GM12878 (cell line): ENCODE measurements at places on chromosomes 11 and 22. TPM values are rescaled to one million over a fixed set of nuclear protein-coding genes. Genes with fewer than 3 reads are reported as not detected.

The SLC25A1 gene
- 79.0 and 90.6 TPM in 2 replicates for total RNA-seq

- no peak for DNase-seq
- no peaks in the 10 kb centered on the region for H3K27me3 ChIP-seq
These were observed 72.2 kb downstream of the CSNK2A3 start for GRCh38 chr11:11280826-11281225.

- no peak overlapping the region for H3K4me3 ChIP-seq
- no peaks in the 10 kb centered on the region for H3K36me3 ChIP-seq
These were observed 13.1 kb upstream of the EXPH5 start for GRCh38 chr11:108606495-108607160.

- no peak for DNase-seq
- no peak overlapping the region for H3K27ac ChIP-seq
- H3K27me3 ChIP-seq = no peaks in the 10 kb centered on the region
- H3K4me3 ChIP-seq = no peak overlapping the region
- no peaks in the 10 kb centered on the region for H3K4me1 ChIP-seq
These were observed 473.5 kb downstream of the MIAT start for GRCh38 chr22:27130906-27131305.

DNA sequence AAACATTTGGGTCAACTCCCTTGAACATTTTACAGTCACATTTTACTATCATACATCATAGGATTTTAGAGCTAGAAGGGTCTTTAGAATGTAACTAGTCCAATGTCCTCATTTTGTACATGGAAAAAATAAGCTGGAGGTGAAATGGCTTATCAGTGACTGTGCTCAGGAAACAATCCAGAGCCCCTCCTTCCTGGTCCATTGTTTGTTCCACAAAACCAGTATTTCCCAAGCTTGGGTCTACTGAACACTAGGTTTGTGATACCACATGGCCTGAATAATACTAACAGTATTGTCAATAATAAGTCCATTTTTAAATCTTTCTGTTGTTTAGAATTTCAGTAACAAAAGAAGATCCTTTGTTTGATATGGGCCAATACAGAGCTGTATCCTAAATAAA lies 27.1 kb downstream of the PDGFD start:
- H3K36me3 ChIP-seq = no peaks in the 10 kb centered on the region
- DNase-seq = no peak
- H3K27ac ChIP-seq = no peak overlapping the region
- H3K4me1 ChIP-seq = no peaks in the 10 kb centered on the region

DNA sequence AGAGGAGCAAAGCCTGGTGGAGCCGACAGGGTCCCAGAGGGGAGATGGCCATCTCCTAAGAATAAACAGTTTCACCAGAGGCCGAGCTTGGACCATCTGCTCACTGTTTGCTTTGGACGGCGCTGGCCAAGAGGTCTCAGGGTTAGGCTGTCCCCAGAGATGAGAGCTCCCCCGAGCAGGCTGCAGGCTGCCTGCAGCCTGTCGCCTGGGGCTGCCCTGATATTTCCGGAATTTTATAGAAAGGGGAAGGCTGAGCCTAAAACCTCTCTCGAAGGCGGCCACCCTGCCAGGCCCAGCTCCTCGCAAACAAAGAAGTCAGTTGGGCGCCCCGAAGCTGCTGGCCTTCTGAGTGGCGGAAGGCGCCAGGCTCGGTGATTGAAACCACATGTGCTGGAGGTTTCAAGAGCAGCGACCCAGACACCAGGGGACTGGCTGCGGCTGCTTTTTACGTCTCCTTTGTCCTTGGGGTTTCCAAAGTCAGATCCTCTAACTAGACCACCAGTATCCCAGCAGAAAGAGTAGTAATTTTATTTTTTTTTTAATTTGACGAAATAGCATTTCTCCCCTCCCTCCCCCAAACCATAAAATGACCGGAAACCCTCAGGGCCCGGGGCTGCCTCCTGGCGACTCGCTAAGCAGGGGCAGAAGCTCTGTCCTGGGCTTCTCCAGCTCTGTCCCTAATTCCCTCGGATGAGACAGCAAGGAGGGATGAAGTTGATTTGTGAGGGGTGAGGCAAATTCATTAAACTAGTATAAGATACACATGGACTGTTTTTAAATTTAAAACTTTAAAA lies 57.4 kb downstream of the CLMP start:
- no peak overlapping the region for H3K4me3 ChIP-seq
- no peaks in the 10 kb centered on the region for H3K36me3 ChIP-seq
- no peaks in the 10 kb centered on the region; the same call in 1 of the 2 replicates for H3K4me1 ChIP-seq
- no peaks in the 10 kb centered on the region for H3K27me3 ChIP-seq
- H3K27ac ChIP-seq = no peak overlapping the region

The TRIM49D1 gene
- total RNA-seq = not detected in 2 replicates

- peaks cover 22% of the 10 kb centered on the region for H3K4me1 ChIP-seq
- H3K27ac ChIP-seq = no peak overlapping the region
- DNase-seq = no peak
- no peaks in the 10 kb centered on the region for H3K27me3 ChIP-seq
- H3K36me3 ChIP-seq = peaks cover 9% of the 10 kb centered on the region
- H3K4me3 ChIP-seq = no peak overlapping the region
These were observed 3.7 kb upstream of the CEND1 start for GRCh38 chr11:793556-793955.

DNA sequence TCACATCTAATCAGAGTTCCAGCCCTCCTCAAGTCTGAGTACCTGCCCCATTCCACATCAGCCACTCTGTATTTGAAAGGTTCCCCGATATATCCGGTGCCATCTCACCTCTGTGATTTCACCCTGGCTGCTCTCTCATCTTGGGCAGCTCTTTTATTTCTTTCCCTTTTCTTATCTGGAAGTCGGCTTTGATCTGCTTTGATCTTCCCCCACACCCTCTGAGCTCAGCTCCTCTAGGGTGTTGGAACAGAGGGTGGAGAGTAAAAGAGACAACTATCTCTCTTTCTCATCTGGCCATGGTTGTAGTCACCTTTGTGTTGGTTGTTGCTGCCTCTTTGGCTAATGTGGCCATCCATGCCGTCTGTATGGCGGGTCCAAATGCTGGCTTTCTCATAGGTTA lies 108.3 kb downstream of the ENTHD1 start:
- no peak overlapping the region for H3K4me3 ChIP-seq
- H3K27me3 ChIP-seq = no peaks in the 10 kb centered on the region
- no peaks in the 10 kb centered on the region for H3K4me1 ChIP-seq
- DNase-seq = no peak

DNA sequence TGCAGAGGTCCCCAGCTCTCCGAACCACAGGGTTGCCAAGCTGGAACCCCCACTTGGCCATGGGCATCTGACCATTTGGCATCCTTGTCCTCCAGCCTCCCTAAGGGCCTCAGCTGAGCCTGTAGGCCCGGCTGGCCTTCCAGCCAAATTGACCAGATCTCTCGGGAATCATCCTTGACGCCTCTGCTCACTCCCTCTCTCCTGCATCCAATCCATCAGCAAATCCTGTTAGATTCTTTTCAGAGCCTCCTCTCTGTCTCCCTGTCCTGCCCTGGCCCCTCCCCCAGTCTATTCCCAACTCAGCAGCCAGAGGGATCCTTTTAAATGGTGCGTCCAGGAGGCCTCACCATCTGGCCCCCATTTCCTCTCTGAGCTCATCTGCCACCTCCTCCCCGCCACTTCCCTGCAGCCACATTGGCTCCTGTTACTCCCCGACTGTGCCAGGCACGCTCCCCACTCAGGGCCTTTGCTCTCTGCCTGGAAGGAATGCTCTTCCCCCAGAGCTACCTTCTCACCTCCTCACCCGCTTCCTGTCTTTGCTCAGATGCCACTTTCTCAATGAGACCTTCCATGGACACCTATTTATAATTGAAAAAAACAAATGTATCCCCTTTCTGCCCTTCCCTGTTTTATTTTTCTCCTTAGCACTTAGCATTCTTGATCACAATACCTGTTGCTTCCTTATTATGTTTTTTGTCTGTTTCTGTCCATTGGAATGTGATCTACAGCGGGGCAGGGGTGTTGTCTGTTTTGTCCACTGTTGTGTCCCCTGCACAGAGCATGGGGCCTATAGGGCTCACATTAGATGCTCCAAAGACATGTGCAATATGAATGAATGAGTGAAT lies 78.1 kb downstream of the NFAM1 start:
- peaks cover 7% of the 10 kb centered on the region for H3K4me1 ChIP-seq
- H3K27me3 ChIP-seq = no peaks in the 10 kb centered on the region; the same call in 1 of the 2 replicates
- DNase-seq = no peak

- no peaks in the 10 kb centered on the region for H3K36me3 ChIP-seq
- no peaks in the 10 kb centered on the region for H3K4me1 ChIP-seq
- H3K4me3 ChIP-seq = no peak overlapping the region
- H3K27me3 ChIP-seq = peaks cover 7% of the 10 kb centered on the region
These were observed 57.9 kb upstream of the EIF3D start for GRCh38 chr22:36586852-36587251.

DNA sequence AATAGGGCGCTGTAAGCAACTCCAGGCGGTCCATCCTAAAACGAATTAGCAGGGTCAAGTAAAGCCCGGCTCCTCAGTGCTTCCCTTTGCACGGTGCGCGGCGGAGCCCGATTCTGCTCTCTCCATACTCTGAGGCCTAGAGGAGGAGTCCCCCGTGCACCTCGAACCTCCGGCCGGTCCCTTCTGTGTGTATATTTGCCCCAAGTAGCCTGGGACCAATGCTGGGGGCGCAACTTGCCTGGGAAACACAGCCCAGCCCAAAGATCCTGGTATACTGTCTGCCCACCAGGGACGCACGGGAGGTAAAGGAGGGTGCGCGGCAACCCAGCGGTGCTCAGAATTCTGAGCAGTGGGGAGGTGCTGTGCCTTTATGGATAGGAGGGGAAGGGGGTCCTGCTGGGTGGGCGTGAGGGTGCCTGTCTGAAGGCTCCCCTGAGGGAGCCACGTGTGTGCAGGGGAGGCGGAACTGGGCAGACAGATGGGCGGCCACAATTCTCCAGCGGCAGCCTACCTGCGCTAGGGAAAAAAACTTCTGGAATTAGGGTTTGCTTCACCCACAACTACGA lies 4.8 kb upstream of the TBX1 start:
- no peak overlapping the region for H3K27ac ChIP-seq
- H3K36me3 ChIP-seq = no peaks in the 10 kb centered on the region
- peaks cover 26% of the 10 kb centered on the region for H3K27me3 ChIP-seq
- H3K4me1 ChIP-seq = peaks cover 6% of the 10 kb centered on the region

GRCh38 chr22:37979782-37980181 lies 4.6 kb downstream of the SOX10 start:
- no peaks in the 10 kb centered on the region for H3K36me3 ChIP-seq
- H3K27ac ChIP-seq = no peak overlapping the region
- H3K27me3 ChIP-seq = no peaks in the 10 kb centered on the region

The ADAMTS8 gene
- total RNA-seq = not detected in 2 replicates

- DNase-seq = no peak
- H3K4me1 ChIP-seq = no peaks in the 10 kb centered on the region
- no peaks in the 10 kb centered on the region for H3K36me3 ChIP-seq
- H3K27ac ChIP-seq = no peak overlapping the region
These were observed 224.7 kb downstream of the SNX19 start for GRCh38 chr11:130691581-130691980.

DNA sequence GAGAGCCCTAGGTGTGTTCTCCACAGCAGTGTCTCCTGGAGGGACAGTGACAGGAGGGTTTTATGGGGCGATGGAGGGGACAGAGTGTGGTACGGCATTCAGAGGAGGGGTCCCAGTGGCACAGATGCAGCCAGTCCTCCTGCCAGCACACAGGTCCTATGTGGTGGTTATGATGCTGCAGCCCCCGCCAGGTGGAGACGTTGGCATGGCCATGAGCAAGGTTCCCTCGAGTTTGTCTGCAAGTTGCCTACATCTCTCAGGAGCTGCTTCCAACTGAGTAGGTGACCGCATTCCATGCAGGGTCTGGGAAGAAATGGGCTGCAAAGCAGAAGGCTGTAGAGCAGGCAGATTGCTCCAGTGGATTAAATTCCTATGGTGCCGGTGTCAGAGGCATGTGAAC lies 646.0 kb downstream of the TBC1D22A start:
- H3K4me1 ChIP-seq = no peaks in the 10 kb centered on the region
- no peak overlapping the region for H3K4me3 ChIP-seq
- DNase-seq = no peak

DNA sequence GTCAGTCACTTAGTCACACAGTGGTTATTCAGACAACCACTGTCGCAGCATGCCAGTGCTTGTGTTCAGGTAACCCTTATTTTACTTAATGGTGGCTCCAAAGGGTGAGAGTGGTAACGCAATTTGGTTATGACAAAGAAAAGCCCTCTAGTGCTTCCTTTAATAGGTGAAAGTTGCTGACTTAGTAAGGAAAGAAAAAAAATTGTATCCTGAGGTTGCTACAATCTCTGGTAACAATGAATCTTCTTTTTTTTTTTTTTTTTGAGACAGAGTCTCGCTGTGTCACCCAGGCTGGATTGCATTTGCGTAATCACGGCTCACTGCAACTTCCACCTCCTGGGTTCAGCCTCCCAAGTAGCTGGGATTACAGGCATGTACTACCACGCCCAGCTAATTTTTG lies 64.5 kb downstream of the C11orf91 start:
- DNase-seq = no peak
- H3K27me3 ChIP-seq = no peaks in the 10 kb centered on the region
- no peak overlapping the region for H3K4me3 ChIP-seq
- H3K4me1 ChIP-seq = peaks cover 4% of the 10 kb centered on the region; the same call in 1 of the 2 replicates

- H3K27ac ChIP-seq = no peak overlapping the region
- no peak for DNase-seq
- H3K4me3 ChIP-seq = no peak overlapping the region
- H3K4me1 ChIP-seq = no peaks in the 10 kb centered on the region
- H3K27me3 ChIP-seq = no peaks in the 10 kb centered on the region
These were observed 734.5 kb downstream of the METTL15 start for GRCh38 chr11:28842716-28843115.

The HEPHL1 gene
- total RNA-seq = not detected in 2 replicates

- no peak overlapping the region for H3K4me3 ChIP-seq
- no peaks in the 10 kb centered on the region for H3K36me3 ChIP-seq
- DNase-seq = no peak
- H3K27ac ChIP-seq = no peak overlapping the region
- peaks cover 4% of the 10 kb centered on the region for H3K4me1 ChIP-seq
These were observed 80.5 kb downstream of the TP53I11 start for GRCh38 chr11:44870181-44870580.

DNA sequence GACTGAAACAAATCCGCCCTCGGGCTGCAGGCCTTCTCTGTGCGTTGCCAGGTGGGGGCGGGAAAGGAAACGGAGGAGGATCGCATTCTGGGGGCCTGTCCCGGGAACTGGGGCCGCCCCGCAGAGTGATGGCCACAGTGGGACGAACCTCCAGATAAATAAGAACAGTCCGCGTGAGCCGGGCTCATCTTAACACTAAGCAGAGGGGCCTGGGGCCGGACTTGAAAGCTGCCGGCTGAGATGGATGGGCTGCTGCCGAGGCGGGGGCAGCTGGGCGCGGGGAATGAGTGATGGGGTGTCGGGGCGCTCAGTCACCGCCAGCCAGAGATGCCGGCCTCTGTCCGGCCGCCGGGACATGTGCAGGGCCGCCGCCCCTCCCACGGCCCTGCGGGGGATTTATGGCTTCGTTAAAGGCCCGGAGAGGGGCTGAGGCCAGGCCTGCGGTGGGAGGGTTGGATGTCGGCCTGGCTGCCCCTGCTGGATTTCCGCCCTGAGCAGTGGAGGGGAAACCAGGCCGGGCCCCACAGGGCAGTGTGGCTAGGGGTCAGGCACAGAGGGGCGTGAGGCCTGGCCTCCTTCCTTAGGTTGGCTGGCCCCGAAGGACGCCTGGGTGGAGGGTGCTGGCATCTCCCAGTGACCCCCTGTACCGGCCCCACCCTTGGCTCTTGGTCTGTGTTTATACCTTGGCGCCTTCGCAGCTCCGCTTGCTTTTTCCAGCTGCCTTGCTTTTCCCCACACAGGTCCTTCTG lies 45.3 kb upstream of the CD82 start:
- no peak overlapping the region for H3K27ac ChIP-seq
- peaks cover 5% of the 10 kb centered on the region for H3K27me3 ChIP-seq
- no peaks in the 10 kb centered on the region for H3K36me3 ChIP-seq
- no peak overlapping the region for H3K4me3 ChIP-seq
- no peak for DNase-seq
